ENCODE measurements at places on chromosomes 2 and 18. TPM values are rescaled to one million over a fixed set of nuclear protein-coding genes. Genes with fewer than 3 reads are reported as not detected.

- no peak for DNase-seq
Observed at GRCh38 chr2:116719836-116720235, 1094.7 kb upstream of the DDX18 start.

DNA sequence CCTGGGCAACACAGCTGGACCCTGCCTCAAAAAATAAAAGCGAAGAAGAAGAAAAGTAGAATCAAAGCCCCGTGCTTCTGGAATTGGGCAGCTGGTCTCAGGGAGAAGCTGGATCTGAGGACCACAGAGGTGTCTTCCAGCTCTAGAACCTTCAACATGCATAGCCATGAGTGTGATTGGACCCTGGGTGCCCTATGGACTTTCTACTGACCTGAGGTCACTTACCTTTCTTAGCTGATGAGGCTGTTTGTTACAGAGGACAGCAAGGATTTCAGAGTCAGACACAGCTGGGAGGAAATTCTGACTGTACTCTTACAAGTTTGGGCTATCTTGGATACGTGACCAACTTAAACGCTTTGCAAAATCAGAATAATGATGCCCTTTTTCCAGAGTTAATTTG lies 82.4 kb upstream of the GATA6 start:
- DNase-seq: no peak

SPEG gene
- 29.9 TPM for polyA plus RNA-seq

- no peak for DNase-seq
Observed at GRCh38 chr2:235749121-235749770, 255.4 kb downstream of the AGAP1 start.

- no peak for DNase-seq
Observed at GRCh38 chr2:208294482-208295024, 28.5 kb downstream of the PIKFYVE start.

ANKRD44 gene
- 30.8 TPM for polyA plus RNA-seq

SH3YL1 gene
- 127 TPM for polyA plus RNA-seq

- no peak for DNase-seq
Observed at GRCh38 chr2:168192839-168193616, 54.4 kb downstream of the STK39 start.

CRACDL gene
- 5.0 TPM for polyA plus RNA-seq

GRCh38 chr2:232839411-232840079 lies 30.5 kb upstream of the SNORC start:
- DNase-seq: peak; percentile 36

SIGLEC15 gene
- polyA plus RNA-seq: 0.27 TPM

DNA sequence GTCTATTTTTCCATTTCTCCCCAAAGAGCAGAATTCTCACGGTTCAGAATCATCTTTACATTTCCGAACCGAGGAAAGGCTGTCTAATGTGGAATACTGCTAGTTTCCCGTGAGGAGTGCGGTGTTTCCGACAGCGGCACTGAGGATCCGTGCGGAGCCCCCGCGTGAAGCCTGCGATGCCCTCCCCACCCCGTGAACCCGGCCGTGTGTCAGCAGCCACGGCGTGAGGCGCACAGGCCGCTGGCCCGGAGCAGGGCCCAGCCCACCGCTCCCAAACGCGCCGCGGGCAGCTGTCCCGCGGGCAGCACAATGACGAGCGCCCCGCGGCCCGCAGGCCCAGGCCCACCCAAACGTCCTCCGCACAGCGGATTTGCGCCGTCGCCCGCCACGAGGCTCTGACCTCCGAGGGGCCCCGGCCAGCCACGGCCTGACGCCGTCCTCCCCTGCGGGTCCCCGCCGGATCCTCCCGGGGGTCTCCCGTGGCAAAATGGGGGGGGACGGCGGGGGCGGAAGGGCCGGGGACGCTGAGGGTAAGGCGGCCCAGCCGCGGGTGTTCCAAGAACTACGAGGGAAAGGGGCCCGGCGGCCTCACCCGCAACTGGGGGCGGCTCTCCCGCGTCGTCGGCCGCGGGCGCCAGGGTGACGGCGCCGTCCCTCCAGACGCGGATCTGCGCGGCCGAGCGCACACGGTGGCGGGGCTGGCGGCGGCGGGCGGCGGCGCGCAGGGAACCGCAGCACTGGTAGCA lies 796 bp downstream of the SPIRE1 start:
- peak; percentile 83 for DNase-seq

DNA sequence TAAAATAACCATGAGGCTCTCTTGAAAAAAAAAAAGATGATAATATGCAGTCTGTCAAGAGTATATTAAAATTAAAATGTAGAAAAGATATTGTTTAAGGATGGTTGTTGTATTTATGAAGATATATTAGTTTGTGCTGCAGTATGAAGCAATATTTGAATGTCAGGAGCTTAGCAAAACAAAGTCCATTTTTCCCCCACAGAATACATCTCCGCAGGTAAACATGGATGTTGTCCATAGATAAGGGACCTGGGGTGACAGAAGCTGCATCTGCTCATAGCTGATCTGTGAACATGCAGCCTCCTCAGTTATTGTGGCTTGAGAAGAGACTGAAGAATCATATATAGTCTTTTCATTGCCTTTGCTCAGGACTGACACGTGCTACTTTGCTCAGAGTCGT lies 366.1 kb upstream of the MMADHC start:
- no peak for DNase-seq

DNA sequence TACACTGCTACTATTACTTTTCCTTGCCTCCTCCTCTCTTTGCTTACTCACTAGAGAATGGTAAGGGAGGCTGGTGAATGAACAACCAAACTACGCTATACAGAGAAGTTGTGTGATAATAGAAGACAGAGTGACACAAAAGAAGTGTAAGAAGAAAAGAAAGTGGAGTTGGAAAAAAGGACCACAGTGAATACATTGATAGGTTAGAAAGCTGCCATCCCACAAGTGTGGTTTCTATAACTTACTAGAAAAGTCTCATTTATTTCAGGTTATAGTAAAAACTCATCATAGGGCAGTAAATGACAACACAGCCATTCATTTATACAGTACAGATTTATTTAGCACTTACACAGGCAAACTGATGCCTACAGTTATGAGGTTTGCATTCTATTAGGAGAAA lies 77.3 kb downstream of the TTC21B start:
- DNase-seq: no peak

SNTG2 gene
- polyA plus RNA-seq: 0.93 TPM

DNA sequence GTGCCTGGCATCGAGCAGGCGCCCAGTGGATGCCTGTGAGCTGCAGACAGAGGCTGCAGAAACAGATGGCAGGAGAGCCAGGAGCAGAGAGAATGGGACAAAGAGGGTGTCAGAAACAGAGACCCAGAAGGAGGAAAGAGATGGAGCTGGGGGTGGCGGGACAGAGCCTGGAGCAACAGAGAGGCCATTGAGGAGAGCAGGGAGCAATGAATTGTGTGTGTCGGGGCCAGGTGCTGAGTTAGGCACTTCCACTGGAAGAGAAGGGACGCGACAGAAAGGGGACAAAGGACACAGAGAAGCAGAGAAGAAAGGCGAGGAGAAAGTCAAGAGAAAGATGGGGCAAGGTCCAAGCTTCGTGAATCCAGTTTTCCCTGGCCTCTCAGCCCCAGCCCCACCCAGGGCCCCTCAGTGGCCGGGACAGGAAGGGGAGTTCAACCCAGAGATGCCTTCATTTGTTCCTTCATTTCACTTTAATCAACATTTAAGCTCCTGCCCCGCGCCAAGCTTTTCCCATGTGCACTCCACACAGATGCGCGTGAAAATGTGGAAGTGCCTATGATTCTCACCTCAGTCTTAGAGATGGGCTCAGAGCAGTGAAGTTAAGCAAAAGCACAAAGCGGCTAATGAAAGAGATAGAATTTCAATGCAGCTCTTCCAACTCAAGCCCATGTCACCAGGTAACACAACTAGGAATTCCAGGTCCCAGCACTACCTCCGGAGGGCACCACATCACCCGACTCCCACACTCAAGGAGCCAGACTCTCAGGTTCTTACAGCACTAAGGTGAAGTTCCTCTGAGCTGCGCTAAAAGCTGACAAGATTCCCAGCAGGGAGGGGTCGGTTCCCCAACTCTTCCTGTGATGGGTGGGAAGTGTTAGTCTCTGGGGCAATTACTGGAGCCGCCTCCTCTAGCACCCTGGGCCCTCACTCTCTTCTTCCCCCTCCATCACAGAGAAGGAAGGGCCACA lies 55.1 kb downstream of the TNS1 start:
- DNase-seq: no peak

TOGARAM2 gene
- polyA plus RNA-seq: 1.6 TPM

GREB1L gene
- 0.37 TPM for polyA plus RNA-seq

- peak; percentile 0 for DNase-seq
Observed at GRCh38 chr2:193695367-193695766, 1500.6 kb upstream of the TMEFF2 start.

GRCh38 chr18:74436158-74436769 lies 20.8 kb downstream of the DIPK1C start:
- no peak for DNase-seq

GRCh38 chr2:228575897-228576296 lies 394.4 kb upstream of the SPHKAP start:
- DNase-seq: no peak

- DNase-seq: no peak
Observed at GRCh38 chr2:64837925-64838641, 151.1 kb upstream of the SLC1A4 start.

DNA sequence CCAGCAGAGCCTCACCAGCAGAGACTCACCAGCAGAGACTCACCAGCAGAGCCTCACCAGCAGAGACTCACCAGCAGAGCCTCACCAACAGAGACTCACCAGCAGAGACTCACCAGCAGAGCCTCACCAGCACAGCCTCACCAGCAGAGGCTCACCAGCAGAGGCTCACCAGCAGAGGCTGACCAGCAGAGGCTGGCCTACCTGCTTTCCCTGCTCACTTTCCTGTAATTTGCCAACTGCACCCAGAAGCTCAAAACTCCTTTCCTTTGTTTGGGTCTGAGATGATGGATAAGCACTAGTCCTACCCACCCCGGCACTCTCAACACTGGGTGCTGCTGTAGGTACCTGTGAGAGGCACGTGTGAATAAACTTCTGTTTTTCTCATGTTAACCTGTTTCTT lies 36.4 kb upstream of the PXDN start:
- no peak for DNase-seq

B4GALT6 gene
- polyA plus RNA-seq: 19.7 TPM

DNA sequence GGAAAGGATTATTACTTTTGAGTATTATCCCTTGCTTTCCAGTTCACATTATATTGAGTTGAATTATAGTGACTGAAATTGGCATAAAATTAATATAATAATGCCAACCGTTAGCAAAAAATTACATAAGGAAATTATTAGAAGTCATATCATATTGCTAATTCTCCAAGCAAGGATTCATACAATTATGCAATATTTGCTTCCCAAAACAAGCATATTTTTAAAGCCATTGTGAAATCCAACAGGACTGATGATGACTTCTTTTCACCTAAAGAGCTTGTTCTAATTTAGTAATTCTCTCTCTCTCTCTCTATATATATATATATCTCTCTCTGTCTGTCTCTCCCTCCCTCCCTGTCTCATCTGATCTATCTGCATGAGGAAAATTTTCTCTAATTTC lies 283.5 kb downstream of the DSEL start:
- DNase-seq: no peak

FAM228A gene
- 2.3 TPM for polyA plus RNA-seq

- no peak for DNase-seq
Observed at GRCh38 chr2:98558852-98559530, 49.3 kb downstream of the COA5 start.

- peak; percentile 40 for DNase-seq
Observed at GRCh38 chr2:19955544-19956422, 34.1 kb downstream of the WDR35 start.

DNA sequence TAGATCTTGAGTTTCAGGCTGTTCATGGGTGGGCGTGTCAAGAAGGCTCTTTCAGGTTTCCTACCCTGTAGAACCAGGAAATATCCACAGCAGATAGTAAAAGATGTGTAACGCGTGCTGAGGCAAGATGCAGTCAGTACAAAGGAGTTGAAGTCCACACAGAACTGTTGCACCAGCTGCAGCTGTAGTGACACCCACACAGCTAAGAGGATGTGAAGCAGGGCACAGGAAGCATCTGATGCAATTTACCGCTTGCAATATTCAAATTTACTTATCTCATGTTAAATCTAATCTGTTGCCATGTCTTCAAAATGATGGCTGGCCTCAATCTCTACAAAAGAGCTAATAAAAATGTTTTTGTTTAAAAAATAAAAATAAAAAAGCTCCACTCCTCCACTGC lies 132.8 kb downstream of the ARHGAP15 start:
- DNase-seq: peak; percentile 43

DNA sequence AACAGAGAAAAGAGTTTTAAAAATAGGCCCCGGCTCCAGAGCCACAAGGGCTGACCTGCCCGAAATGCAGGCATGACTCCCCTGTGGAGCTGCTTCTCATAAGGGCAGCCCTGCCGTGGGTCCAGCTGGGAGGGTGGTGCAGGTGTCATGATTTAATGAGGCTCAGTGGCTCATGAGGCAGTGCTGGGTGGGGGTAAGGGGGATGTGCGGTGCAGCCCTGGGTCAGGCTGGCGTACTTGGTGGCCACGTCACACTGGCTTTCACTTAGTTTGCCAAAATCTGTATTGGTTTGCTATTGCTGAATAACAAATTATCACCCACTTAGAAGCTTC lies 33.6 kb downstream of the HJURP start:
- DNase-seq: no peak

- DNase-seq: no peak
Observed at GRCh38 chr18:30639361-30639760, 403.2 kb downstream of the DSC3 start.
